Activated CD4-positive, alpha-beta memory T cell treated with anti-CD3 and anti-CD28 coated beads for 36 hours (primary cell): ENCODE measurements at places on chromosomes 2 and 18. TPM values are rescaled to one million over a fixed set of nuclear protein-coding genes. Genes with fewer than 3 reads are reported as not detected.
A peak's percentile ranks its signal among the peaks of the same experiment; 100 is the strongest.

The NYAP2 gene
- total RNA-seq, result not detected

GRCh38 chr2:239589270-239589825, 188.5 kb upstream of the HDAC4 start:
- H3K4me3 ChIP-seq, result no peak overlapping the region
- no peaks in the 10 kb centered on the region for H3K4me1 ChIP-seq
- DNase-seq, result no peak
- H3K27me3 ChIP-seq, result no peaks in the 10 kb centered on the region

DNA sequence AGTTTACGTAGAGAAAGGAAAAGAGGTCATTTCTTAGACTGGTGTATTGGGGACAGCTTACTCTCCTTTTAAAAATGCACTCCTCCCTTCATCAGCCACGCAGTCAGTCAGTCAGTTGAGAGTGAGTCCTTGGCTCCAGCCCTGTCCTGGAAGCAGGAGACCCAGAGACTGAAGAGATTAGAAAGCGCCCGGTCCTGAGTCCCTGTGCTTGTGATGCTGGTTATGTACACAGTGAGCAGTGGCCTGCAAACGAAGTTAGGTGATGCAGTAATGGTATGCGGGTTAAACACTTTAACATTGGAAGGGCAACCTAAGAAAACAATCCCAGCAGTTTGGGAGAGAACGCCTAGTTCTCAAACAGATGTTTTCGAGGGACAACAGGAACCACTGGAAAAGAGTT, 6.3 kb upstream of the ASB1 start:
- H3K4me1 ChIP-seq, result peaks cover 3% of the 10 kb centered on the region
- no peaks in the 10 kb centered on the region for H3K27me3 ChIP-seq
- no peak overlapping the region for H3K27ac ChIP-seq

DNA sequence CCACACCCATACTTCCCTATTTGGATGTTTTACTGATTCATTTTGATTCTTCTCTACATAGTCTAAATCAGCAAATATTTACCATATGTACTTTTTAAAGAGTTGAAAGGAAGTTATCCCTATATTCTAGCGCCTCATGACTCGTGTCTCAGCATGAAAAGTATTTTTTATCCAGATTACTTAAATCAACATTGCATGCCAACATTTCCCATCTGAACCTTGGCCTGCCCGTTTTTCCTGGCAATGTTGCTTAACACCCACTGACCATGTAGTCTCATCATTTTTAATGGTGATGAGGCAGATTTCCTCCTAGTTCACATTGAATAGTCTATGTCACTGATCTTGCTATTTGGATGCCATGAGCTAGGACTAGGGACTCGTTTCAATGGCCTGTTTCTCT, 13.2 kb upstream of the SCYGR5 start:
- H3K4me3 ChIP-seq, result no peak overlapping the region
- H3K27me3 ChIP-seq, result peaks cover 4% of the 10 kb centered on the region
- no peak overlapping the region for H3K27ac ChIP-seq

DNA sequence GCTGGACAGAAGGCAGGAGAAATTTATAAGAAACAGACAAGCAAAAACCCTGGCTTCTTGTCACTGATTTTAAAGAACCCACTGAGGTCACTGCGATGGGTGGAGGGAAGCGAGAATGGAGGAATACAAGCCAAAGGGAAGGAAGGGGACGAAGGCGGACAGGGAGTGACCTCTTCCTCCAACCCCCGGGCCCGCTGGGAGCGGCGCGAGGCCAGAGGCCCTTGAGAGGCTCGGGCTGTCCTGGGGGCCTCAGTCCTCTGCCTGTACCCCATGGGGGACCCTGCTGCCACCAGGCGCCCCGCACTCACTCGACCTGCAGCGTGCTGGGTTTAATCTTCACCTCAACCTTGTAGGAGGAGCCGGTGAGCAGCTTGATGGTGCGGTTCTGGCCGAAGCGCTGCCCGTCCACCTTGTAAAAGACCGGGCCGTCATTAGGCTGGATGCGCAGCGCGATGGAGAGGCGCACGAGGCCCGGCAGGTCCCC, 793 bp downstream of the CNRIP1 start:
- peaks cover 2% of the 10 kb centered on the region for H3K4me1 ChIP-seq
- H3K36me3 ChIP-seq, result no peaks in the 10 kb centered on the region
- H3K27me3 ChIP-seq, result peaks cover 43% of the 10 kb centered on the region
- H3K4me3 ChIP-seq, result peak overlapping the region; percentile 38
- no peak overlapping the region for H3K27ac ChIP-seq
- no peak for DNase-seq

DNA sequence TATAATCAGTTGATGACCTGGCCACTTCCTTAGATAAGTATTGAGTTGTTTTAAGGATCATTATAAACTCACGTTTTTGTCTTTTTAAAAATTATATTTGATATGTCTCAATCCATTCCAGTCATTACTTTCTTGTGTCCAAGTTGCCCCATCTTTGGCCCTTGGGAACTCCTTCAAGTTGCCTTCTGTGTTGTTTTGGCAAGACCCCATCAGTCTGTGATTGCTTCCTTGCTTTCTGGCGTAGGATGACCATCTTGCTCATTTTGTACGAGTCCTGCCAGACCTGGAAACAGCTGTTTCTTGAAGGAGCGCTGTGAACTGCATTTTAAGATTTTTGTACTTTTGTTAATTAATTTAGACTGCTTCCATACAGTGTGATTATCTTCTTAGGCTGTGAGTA, 68.9 kb upstream of the ITM2C start:
- no peak overlapping the region for H3K27ac ChIP-seq
- peaks cover 50% of the 10 kb centered on the region for H3K36me3 ChIP-seq
- no peak overlapping the region for H3K4me3 ChIP-seq

DNA sequence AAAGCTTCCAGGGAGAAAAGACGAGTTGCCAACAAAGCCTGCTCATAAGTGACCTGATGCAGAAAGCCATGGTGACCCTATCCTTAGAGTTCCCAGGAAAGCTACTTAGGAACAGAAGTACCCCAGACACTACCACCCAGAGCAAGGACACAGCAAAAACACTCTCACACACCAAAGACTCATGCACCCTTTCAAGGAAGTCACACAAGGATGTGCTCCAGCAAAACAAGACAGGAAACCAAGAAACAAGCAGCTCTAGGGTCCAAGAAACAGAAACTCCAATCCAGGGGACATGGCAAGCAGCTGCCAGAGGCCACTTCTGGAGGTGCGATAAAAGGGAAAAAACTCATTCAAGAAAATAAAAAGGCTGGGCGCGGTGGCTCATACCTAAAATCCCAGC, 5.7 kb downstream of the KIF1A start:
- no peak overlapping the region for H3K27ac ChIP-seq
- H3K4me3 ChIP-seq, result no peak overlapping the region
- DNase-seq, result no peak
- H3K36me3 ChIP-seq, result no peaks in the 10 kb centered on the region

- H3K27ac ChIP-seq, result no peak overlapping the region
- DNase-seq, result no peak
- H3K4me3 ChIP-seq, result no peak overlapping the region
- peaks cover 8% of the 10 kb centered on the region for H3K4me1 ChIP-seq
- no peaks in the 10 kb centered on the region for H3K27me3 ChIP-seq
Measured at GRCh38 chr18:13550418-13551304, 175.7 kb downstream of the FAM210A start.

The NT5C1B gene
- not detected for total RNA-seq

The UGT1A8 gene
- not detected for total RNA-seq

DNA sequence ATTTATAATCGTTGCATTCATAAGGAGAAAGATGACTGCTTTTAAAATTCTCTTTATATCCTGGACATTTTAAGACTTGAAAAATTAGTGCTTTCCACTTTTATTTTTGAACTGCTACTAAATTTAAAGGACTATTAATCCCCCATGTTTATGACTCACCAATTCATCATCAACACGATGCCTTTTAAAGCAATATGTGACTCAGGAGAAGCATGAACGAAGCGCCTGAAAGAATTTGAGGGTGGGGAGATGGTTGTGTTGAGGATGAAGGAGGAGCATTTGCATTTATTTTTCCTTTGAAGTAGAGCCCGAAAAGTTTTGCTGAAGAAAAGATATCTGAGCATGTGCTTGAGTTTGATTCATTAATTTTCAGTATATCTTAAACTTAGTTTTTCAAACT, 192.2 kb upstream of the LRRTM1 start:
- no peak for DNase-seq
- no peaks in the 10 kb centered on the region for H3K4me1 ChIP-seq
- H3K27ac ChIP-seq, result no peak overlapping the region
- H3K36me3 ChIP-seq, result no peaks in the 10 kb centered on the region

DNA sequence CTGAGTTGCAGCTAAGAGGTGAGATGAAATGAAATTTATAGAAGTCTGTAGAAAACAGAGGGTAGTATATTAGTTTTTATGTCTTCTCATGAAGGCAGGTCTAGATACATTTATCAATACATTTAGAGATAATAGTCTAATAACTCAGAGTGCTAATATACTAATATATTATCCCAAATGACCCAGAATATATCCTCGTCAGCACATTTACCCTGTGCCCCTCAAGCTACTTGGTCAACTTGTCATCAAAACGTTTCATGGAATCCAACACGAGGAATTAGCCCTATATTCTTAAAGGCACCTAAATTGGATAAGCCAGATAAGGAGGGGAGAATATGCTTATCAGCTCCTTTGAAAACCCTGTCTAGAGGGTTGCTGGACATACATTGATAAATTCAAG, 415.1 kb upstream of the LRRTM1 start:
- no peak overlapping the region for H3K4me3 ChIP-seq
- H3K4me1 ChIP-seq, result no peaks in the 10 kb centered on the region
- no peaks in the 10 kb centered on the region for H3K27me3 ChIP-seq
- DNase-seq, result no peak
- H3K27ac ChIP-seq, result no peak overlapping the region

DNA sequence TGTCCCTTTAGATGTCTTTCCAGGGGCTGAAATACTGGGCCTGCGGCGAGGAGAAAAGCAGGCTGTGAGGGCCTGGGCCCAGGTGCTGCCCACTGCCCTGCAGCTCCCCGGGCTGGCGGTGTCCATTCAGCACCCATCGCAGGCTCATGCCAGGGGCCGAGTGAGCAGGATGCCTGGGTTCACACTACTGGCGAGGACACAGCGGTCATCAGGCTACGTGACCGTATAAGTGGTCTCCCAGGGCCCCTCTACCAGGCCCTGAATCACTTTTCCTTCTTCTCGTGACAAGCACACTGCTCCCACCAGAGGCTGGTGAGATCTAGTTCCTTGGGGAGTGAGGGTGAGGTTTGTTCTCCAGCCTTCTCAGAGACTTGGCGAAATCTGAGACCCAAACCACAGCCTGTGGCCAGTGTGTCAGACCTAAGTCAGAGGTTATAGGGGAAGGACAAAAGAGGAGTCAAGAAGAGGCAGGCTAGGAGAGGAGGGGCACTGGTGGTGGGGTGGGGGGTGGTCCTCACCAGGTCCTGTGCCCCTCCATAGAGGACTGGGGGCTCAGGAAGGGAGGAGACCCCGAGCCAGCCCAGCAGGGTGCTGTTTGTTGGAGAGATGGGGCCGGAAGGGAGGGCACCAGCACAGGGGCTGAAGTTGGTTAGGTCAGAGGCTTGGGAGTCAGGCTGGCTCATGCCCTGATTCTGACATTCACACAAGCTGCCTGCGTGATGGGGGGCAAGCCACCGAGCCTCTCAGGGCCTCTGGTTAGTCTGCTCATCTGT, 6.6 kb upstream of the SEMA4C start:
- H3K36me3 ChIP-seq, result no peaks in the 10 kb centered on the region
- peaks cover 40% of the 10 kb centered on the region for H3K4me1 ChIP-seq
- no peaks in the 10 kb centered on the region for H3K27me3 ChIP-seq
- DNase-seq, result no peak
- H3K4me3 ChIP-seq, result no peak overlapping the region

DNA sequence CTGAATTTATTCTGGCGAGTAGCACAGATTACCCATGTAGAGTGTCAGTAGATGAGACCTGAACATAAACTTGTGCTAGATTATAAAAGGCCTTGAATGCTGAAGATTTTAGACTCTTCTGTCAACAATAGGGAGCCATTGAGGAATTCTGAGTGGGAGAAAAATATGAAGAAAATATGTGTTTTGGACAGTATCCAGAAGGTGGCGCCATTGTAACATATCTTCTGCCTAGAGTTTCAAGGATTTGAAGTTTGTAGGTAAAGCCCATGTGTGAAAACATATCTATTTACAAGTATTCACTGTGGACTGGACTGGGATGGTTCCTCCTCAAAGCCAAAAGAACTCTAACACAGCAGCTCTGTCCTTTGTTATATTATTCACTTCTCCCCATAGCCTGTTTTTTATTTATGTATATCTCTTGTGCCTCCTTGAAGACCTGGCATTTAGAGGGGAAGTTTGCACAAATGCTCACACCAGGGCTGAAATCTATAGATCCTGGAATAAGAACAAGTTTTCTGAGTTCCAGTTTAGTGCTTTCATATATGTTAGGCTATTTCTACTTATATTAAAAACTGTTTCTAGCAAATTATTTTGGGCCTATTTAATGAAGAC, 124.9 kb downstream of the RDH14 start:
- no peaks in the 10 kb centered on the region for H3K36me3 ChIP-seq
- H3K27me3 ChIP-seq, result no peaks in the 10 kb centered on the region
- no peak overlapping the region for H3K27ac ChIP-seq
- no peaks in the 10 kb centered on the region for H3K4me1 ChIP-seq
- no peak overlapping the region for H3K4me3 ChIP-seq
- no peak for DNase-seq

DNA sequence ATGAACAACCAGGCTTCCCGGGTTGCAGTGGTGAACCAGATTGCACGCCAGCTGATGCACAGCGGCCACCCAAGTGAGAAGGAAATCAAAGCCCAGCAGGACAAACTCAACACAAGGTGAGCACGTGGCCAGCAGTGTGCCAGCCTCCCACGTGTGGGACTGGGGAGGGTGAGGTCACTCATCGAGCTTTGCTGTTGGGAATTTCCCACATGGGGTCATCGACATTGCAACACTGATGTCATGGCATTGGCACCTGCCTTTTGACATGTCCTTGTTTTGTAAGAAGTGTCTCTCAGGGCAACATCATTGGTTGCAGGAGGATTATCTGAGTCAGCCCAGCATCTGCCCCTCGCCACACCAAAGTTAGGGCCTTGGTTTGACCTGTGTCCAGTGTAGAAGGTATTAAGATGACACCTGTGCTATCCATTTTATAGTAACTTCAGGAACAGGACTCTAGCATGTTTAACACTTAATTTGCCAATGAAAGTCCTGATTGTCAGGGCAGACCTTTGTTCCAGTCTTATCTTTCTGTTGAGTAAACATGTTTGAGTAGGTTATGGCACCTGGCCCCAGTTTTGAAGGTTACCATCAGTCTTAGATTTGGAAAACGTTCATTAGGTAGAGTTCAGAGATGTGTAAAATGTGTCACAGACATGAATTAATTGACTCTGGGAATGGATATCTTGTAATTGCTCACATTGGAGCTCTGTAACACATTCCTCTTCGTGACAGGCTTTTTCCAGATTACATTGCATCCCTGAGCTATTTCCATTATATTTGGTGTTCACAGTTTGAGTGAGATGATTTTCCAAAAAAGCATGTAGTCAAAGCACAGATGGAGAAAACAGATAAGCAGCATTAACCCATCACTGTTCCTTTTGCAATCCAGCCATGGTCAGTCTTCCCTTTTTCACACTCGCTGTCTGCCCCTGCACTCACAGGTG, 93.3 kb upstream of the EML6 start:
- peak overlapping the region; percentile 5 for H3K27ac ChIP-seq
- no peak overlapping the region for H3K4me3 ChIP-seq
- H3K4me1 ChIP-seq, result peaks cover 16% of the 10 kb centered on the region
- H3K27me3 ChIP-seq, result no peaks in the 10 kb centered on the region
- peak; percentile 67 for DNase-seq

- H3K4me1 ChIP-seq, result peaks cover 1% of the 10 kb centered on the region
- DNase-seq, result no peak
- H3K36me3 ChIP-seq, result no peaks in the 10 kb centered on the region
- no peak overlapping the region for H3K4me3 ChIP-seq
- H3K27ac ChIP-seq, result no peak overlapping the region
- H3K27me3 ChIP-seq, result no peaks in the 10 kb centered on the region
Measured at GRCh38 chr18:77198663-77199062, 51.0 kb upstream of the GALR1 start.

GRCh38 chr18:62974928-62975675, 259.8 kb downstream of the PHLPP1 start:
- no peak overlapping the region for H3K27ac ChIP-seq
- no peaks in the 10 kb centered on the region for H3K27me3 ChIP-seq
- no peaks in the 10 kb centered on the region for H3K4me1 ChIP-seq
- no peaks in the 10 kb centered on the region for H3K36me3 ChIP-seq
